Esophagus muscularis mucosa (tissue), 4 donors: ENCODE measurements at places on chromosomes 7 and 10.

GRCh38 chr7:131188367-131189339 is 139.0 kb upstream of the MKLN1 start:
- DNase-seq, result no peak
- peaks cover 9% of the 10 kb centered on the region for H3K4me1 ChIP-seq
- H3K27me3 ChIP-seq, result no peaks in the 10 kb centered on the region
- H3K27ac ChIP-seq, result peak overlapping the region; percentile 36
- H3K4me3 ChIP-seq, result no peak overlapping the region

GRCh38 chr10:4062072-4062471 is 277.1 kb upstream of the KLF6 start:
- DNase-seq, result no peak
- H3K36me3 ChIP-seq, result no peaks in the 10 kb centered on the region
- H3K27ac ChIP-seq, result peak overlapping the region; percentile 69
- H3K4me1 ChIP-seq, result peaks cover 18% of the 10 kb centered on the region

- no peak overlapping the region for H3K4me3 ChIP-seq
- no peaks in the 10 kb centered on the region for H3K36me3 ChIP-seq
- H3K27me3 ChIP-seq, result no peaks in the 10 kb centered on the region
- no peaks in the 10 kb centered on the region for H3K4me1 ChIP-seq
These were observed 504.3 kb downstream of the TFEC start for GRCh38 chr7:115526278-115526677.

GRCh38 chr10:96746503-96746902 is 26.2 kb upstream of the PIK3AP1 start:
- H3K27ac ChIP-seq, result no peak overlapping the region
- H3K36me3 ChIP-seq, result no peaks in the 10 kb centered on the region
- no peak for DNase-seq
- H3K4me3 ChIP-seq, result no peak overlapping the region
- no peaks in the 10 kb centered on the region for H3K27me3 ChIP-seq
- H3K4me1 ChIP-seq, result no peaks in the 10 kb centered on the region

- peak overlapping the region; percentile 92 for H3K4me3 ChIP-seq
- H3K27me3 ChIP-seq, result no peaks in the 10 kb centered on the region
- peaks cover 10% of the 10 kb centered on the region for H3K36me3 ChIP-seq
- peak; percentile 98 for DNase-seq
- H3K4me1 ChIP-seq, result peaks cover 48% of the 10 kb centered on the region
These were observed 496 bp downstream of the ZNF511 start for GRCh38 chr10:133309100-133309719.

GRCh38 chr10:22621726-22622125 is 92.7 kb downstream of the PIP4K2A start:
- H3K27ac ChIP-seq, result no peak overlapping the region
- H3K4me3 ChIP-seq, result no peak overlapping the region
- H3K36me3 ChIP-seq, result no peaks in the 10 kb centered on the region

DNA sequence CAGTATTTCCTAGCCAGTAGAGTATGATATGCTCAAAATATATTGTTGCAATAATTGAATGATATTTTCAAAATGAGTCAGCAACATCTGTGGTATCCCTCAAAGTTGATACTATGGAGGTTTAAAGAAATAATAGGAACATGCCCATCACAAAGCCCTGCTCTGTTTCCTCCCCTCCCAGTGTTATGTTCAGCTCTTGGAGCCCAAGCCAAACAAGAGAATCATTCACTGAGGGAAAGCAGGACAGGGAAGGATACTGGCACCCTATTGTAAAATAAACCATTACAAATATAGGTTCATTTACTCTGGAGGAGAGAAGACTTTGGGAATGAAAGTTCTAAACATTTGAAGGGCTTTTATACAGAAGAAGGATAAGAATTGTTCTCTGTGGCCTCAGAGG is 37.6 kb downstream of the SORCS3 start:
- no peaks in the 10 kb centered on the region for H3K36me3 ChIP-seq
- no peak overlapping the region for H3K4me3 ChIP-seq
- H3K4me1 ChIP-seq, result peaks cover 10% of the 10 kb centered on the region
- no peak overlapping the region for H3K27ac ChIP-seq
- peaks cover 16% of the 10 kb centered on the region for H3K27me3 ChIP-seq

DNA sequence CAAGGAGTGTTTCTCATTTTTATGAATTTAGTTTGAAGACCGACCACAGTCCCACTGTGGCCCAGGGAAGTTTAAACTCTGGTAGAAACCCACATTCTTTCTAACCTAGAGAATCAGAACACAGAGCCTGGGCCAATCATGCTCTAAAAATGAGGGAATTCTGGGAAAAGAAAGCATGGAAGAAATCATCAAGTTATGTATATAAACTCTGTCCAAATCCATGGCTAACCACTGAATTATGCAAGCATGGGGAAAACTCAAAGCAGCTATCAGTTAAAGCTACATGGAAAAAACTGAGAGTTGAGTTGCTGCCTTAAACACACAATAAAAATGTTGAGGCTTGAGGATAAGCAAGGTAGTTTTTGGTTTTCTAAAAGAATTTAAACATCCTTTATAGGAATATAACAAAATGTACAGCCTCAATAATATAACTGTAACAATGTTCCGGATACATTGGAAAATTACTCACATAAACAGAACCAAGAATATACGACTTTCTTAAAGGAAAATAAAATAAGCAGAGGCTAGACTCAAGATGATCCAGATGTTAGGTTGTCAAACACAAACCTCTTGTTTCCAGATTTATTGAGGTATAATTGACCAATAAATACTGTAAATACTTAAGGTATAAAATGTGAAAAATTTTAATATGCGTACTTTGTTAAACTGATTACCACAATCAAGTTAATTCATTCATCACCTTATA is 311.2 kb upstream of the GNAI1 start:
- H3K4me3 ChIP-seq, result no peak overlapping the region
- DNase-seq, result no peak
- no peak overlapping the region for H3K27ac ChIP-seq

- H3K27me3 ChIP-seq, result no peaks in the 10 kb centered on the region
- no peak for DNase-seq
- no peak overlapping the region for H3K27ac ChIP-seq
These were observed 48.0 kb downstream of the BRAF start for GRCh38 chr7:140876519-140877248.

DNA sequence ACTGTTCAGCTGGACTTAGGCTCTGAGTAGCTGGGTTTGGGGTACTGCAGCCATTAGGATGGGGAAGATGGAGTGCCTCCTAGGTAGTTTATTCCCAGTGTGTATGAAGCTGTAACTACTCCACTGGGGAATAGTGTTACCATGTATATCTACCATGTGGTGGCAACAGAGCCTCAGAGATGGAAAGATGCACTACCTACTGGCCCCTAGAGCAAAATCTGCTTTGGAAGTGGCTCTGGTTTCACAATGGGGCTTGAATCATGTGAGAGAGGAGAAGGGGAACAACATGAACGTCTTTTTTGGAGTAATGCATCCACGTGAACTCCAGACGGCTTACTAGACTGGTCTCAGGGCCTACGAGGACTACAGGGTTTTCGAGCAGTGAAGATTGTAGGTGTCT is 167.3 kb downstream of the CALCR start:
- DNase-seq, result no peak
- H3K4me3 ChIP-seq, result no peak overlapping the region
- no peaks in the 10 kb centered on the region for H3K4me1 ChIP-seq
- no peaks in the 10 kb centered on the region for H3K27me3 ChIP-seq
- H3K36me3 ChIP-seq, result no peaks in the 10 kb centered on the region

- H3K4me1 ChIP-seq, result no peaks in the 10 kb centered on the region
- no peak overlapping the region for H3K4me3 ChIP-seq
- H3K36me3 ChIP-seq, result no peaks in the 10 kb centered on the region
These were observed 89.1 kb upstream of the SP4 start for GRCh38 chr7:21338728-21339164.

- H3K4me1 ChIP-seq, result peaks cover 11% of the 10 kb centered on the region
- peak overlapping the region; percentile 62 for H3K27ac ChIP-seq
These were observed 59.9 kb downstream of the TNRC18 start for GRCh38 chr7:5363729-5364128.

- no peak overlapping the region for H3K27ac ChIP-seq
- no peak for DNase-seq
- H3K4me3 ChIP-seq, result no peak overlapping the region
- H3K36me3 ChIP-seq, result no peaks in the 10 kb centered on the region
These were observed 300.3 kb downstream of the ADK start for GRCh38 chr10:74451127-74451829.

DNA sequence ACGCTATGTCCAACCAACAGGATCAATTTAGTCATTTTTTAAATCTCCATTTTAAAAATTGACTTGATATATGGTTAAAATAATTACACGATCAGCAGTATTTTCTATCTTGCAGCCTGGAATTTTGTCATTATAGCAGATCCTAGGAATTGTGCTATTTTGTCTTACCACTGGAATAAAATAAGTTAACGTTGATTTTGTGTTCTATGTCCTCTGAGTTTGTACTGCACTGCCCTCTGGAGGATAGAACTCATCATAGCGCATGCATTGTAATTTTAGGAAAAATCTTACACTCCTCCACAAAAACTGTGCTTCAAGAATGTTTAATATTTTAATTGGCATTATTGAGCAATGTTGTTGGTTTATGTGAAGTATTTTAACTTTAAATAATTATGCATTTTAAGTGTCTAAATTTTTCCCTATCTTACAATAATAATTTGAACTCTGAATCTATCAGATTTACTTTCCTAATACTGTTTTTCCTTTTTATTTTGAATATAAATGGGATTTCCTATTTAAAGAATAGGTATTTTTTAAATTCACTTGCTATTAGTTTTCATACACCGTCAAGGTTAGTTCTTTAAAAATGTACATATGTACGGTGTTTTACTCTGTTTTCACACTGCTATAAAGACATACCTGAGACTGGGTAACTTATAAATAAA is 220.1 kb downstream of the PPP1R3A start:
- H3K27ac ChIP-seq, result no peak overlapping the region
- H3K27me3 ChIP-seq, result no peaks in the 10 kb centered on the region
- DNase-seq, result no peak
- H3K4me3 ChIP-seq, result no peak overlapping the region
- H3K4me1 ChIP-seq, result no peaks in the 10 kb centered on the region
- no peaks in the 10 kb centered on the region for H3K36me3 ChIP-seq

DNA sequence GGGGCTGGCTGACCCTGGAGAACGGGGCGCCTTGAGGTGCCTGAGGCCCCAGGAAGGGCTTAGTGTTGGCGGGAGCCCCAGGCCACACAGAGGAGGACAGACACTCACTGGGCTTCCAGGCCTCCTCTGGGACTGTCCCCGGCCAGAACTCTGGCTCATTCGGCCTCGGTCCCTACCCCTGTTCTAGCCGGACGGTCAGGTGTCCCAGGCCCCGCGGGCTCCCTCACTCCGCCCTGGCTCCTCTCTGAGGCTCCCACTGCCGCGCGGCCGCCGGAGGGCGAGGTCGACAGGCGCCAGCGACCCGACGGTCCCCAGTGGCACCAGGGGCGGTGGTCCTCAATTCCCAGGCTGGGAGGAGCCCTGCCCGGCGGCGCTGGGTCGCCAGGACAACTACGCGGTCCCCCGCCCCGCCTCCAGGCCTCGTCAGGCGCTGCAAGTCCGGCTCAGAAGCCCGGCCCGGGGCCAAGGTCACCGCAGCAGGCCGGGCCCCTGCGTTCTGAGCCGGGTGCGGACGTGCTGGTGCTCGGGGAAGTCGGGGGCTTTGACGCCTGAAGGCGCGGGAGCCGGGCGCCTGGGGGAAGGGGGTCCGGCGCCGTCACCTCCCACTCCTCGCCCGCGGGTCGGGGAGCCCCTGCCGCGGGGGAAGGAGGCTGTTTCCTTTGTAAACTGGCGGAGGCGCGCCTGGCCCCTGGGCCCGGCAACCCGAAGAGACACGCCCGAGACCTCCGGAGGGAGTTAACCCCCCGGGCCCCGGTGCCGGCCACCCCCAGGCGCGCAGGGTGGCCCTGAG is 1.1 kb upstream of the PWWP2B start:
- no peaks in the 10 kb centered on the region for H3K36me3 ChIP-seq
- H3K27ac ChIP-seq, result peak overlapping the region; percentile 99
- peak overlapping the region; percentile 74 for H3K4me3 ChIP-seq
- H3K4me1 ChIP-seq, result peaks cover 35% of the 10 kb centered on the region

DNA sequence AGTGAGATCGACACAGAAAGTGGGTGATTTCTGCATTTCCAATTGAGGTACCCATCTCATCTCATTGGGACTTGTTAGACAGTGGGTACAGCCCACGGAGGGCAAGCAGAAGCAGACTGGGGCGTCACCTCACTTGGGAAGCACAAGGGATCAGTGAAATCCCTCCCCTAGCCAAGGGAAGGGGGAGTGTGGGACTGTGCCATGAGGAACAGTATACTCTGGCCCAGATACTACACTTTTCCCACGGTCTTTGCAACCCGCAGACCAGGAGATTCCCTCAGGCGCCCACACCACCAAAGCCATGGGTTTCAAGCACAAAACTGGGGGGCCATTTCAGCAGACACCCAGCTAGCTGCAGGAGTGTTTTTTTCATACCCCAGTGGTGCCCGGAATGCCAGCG is 99.8 kb downstream of the ODAD2 start:
- no peak overlapping the region for H3K27ac ChIP-seq
- DNase-seq, result no peak
- no peaks in the 10 kb centered on the region for H3K27me3 ChIP-seq
- H3K36me3 ChIP-seq, result no peaks in the 10 kb centered on the region
- H3K4me3 ChIP-seq, result no peak overlapping the region

DNA sequence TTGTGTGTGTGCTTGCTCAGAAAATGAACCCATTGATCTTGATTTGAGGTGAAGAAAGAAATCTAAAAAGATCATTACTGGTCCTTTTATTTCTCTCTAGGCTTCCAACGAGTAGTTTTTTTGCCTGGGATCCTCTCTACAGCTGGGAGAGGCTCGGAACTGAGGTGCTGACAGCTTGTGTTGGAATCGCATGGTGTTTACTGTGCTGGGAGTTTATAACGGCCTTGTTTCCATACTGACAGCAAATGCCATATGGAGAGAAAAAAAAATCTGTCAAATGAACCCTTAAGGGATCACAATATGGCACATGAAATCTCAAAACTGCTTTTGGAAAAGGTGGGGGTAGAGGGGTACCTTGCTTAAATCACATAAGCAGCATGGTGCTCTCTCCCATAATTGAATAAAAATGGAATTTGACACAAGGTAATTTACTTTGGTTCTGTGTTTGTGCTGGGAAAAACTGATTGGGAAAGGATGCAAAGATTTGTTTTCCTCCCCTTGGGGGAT is 165.0 kb downstream of the RGS10 start:
- no peak overlapping the region for H3K4me3 ChIP-seq
- no peaks in the 10 kb centered on the region for H3K27me3 ChIP-seq
- peaks cover 42% of the 10 kb centered on the region for H3K4me1 ChIP-seq
- no peak for DNase-seq

- H3K4me3 ChIP-seq, result no peak overlapping the region
- no peak overlapping the region for H3K27ac ChIP-seq
- no peaks in the 10 kb centered on the region for H3K4me1 ChIP-seq
- no peaks in the 10 kb centered on the region for H3K36me3 ChIP-seq
- H3K27me3 ChIP-seq, result no peaks in the 10 kb centered on the region
These were observed 114.0 kb downstream of the GRID1 start for GRCh38 chr10:86252556-86252955.

- no peaks in the 10 kb centered on the region for H3K36me3 ChIP-seq
- H3K4me1 ChIP-seq, result peaks cover 63% of the 10 kb centered on the region
- no peaks in the 10 kb centered on the region for H3K27me3 ChIP-seq
These were observed at the start of gene KAZALD1 for GRCh38 chr10:101061624-101062231. Gene KAZALD1, plus strand, starts transcription at chr10:101061989. Its CDS starts 604 bp downstream, at chr10:101062593.

DNA sequence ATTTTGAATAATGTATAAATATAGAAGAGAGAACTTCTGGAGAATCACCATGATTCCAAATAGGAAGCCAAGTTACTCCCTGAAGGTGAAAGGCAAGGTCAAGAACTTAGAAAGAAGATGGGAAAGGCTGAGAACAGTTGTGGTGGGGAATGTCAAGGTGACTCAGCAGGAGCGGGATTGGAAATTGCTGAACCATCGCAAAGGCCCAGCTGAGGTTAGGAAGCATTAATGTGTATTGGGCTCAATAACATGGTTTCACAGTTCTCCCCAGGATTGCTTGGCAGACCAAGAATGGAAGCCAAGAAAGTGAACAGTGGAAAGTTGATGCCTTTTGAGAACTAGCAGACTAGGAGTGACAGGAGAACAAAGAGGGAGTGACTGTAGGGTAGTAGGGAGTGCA is 133.3 kb downstream of the VTI1A start:
- DNase-seq, result no peak
- no peak overlapping the region for H3K27ac ChIP-seq
- no peaks in the 10 kb centered on the region for H3K27me3 ChIP-seq
